ENCODE measurements at places on chromosomes 2 and 18.

DNA sequence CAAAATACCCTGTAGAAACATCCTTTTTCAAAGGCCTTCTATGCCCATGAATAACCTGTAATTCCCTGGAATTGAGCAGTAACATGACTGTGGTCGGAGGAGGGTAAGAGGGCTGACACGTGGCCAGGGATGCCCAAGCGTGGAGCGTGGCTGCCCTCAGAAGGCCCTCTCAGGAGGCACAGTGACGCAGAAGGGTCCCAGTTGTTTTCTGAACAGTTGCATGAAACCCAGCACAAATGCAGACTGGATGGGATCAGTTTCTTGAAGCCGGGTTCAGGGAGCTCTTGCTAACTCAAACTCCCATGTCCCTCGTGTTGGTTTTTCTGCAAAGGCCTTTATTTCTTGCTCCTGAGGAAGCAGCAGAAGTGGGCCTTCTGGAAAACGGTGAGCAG is 237.0 kb downstream of the ALPK2 start:
- no peak for DNase-seq

- no peak for DNase-seq
Observed at GRCh38 chr2:241007880-241008710, 9.7 kb downstream of the SNED1 start.

DNA sequence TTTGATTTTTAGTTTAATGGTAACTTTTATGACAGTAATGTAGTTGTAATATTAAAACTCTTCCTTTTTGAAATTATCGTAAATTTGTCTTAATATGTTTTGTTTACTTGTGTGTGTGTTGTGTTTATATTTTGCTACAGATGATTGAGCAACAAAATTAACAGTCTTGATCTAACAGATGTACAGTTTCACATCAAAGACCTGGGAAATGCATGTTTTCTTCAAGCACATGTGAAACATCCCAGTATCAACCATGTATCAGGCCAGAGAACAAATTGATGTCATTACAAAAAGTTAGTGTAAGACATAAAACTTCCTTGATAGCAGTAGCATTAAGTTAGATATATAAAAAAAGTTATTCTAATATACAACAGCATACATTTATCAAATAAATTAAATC is 45.5 kb downstream of the TMEM18 start:
- no peak for DNase-seq

- DNase-seq, result no peak
Observed at GRCh38 chr2:59339121-59339836, 1098.2 kb upstream of the FANCL start.

DNA sequence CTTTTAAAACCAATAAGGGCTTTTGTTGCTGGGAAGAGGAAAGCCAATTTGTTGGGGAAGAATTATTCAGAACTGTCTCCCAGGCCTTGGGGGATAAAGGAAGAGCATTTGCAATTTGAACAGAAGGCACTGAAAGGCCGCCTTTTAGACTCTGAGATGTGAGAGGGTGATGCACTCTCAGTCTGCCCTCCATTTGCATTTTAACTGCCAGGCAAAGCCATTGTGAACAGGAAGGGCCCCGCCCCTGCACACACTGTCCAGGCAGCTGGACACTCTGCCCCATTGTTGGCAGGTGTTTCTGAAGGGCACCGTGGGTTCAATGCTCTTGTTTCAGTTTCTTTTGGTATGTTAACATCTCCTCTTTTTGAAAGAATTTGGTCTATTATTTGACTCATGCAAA is 169.5 kb upstream of the COPS8 start:
- DNase-seq, result no peak

GRCh38 chr2:47628904-47629303 is 154.0 kb upstream of the MSH6 start:
- no peak for DNase-seq

GRCh38 chr2:55141572-55142413 is 90.3 kb downstream of the CLHC1 start:
- no peak for DNase-seq

DNA sequence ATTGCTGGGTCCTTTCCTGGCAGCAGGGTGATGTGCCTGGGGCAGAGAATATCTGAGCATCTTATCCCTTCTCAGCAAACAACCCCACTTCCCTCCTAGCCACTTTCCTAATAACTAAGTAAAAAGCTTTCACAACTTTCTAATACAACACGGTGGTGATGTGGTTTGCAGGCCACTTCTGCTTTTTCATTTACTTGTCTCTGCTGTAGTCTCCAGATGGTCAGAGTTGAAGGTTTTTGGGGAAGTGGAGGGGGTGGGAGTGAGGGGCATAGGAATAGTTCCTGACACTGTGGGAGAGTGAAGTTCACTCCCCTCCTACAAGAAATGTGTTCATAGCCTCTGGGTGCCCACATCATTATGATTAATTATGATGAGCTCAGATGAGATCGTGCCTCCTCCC is 11.6 kb downstream of the OXER1 start:
- DNase-seq, result peak; percentile 17

- no peak for DNase-seq
Observed at GRCh38 chr18:39497821-39498220, 1932.2 kb upstream of the CELF4 start.

GRCh38 chr2:118255301-118255700 is 167.0 kb downstream of the INSIG2 start:
- no peak for DNase-seq

DNA sequence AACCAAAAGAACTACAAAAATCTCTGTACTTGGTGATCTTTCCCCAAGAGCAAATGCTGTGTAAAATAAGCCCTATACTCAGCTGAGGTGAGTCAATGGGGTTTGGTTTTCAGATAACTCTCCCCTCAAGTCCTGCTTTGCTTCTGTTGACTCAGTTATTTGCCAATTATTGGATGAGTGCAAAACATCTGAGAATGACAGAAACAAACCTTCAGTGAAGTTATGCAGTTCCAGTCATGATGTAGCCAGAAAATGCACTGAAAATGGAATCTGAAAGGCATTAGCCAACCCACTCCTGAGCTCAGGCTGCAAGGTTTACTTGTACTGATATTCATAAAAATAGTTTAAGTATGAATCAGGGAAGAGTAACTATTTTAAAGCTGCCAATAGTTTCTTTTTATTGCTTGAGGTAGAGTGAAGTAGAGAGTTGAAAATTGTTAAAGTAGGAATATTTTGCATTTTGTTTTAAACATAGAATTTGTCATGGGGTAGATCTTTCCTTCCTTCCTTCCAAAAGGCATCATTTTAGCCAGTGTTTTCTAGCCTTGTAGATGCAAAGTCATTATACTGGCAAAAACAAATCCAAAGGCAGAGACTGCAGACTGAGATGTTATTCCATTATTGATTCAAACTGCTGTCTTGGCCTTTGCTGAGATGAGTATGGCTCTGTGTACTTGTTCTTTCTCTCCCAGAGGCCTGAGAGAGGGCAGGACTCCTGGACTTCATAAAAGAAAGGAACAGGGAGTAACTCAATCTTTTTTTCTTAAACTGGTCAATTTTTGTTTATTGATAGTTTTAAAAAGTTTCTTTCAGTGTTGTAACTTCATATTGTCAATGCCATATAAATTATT is 215.3 kb downstream of the RND3 start:
- no peak for DNase-seq

DNA sequence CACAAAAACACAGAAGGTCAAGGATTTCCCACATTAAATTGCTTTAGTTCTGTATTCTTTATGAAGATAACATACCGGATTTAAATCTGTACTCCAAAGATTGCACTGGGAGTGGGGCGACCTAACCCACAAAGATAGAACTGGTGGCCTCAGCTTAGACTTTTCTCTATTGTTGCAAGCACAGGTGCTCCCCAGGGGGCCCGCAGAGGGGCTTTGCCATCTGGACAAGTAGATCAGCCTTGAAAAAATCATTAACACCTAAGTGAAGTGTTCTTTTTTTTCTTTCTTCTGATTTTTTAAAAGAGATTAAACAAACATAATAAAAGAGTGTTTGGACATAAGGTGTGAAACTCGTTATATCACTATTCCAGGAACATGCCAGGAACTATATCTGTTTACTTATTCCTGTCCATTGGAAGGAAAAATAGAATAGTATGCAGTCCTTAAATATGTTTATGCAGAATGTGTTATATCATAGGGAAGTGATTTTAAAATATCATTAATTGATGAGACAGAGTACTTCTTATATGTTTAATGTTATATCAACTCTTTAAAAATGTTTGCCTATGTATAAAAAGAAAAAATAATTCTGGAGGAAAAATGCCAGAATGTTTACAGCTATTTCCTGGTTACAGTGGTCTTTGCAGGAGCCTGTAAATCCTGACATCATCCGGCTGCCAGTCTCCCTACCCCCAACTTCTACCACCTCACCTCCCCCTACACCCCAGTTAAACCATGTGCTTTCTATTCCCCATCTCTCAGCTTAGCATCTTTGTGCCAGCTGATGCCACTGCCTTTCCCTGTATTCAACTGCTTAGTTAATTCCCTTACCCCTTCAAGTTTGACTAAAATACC is 679.2 kb downstream of the CNTNAP5 start:
- no peak for DNase-seq

- no peak for DNase-seq
Observed at GRCh38 chr18:54641734-54642133, 50.7 kb downstream of the DYNAP start.

DNA sequence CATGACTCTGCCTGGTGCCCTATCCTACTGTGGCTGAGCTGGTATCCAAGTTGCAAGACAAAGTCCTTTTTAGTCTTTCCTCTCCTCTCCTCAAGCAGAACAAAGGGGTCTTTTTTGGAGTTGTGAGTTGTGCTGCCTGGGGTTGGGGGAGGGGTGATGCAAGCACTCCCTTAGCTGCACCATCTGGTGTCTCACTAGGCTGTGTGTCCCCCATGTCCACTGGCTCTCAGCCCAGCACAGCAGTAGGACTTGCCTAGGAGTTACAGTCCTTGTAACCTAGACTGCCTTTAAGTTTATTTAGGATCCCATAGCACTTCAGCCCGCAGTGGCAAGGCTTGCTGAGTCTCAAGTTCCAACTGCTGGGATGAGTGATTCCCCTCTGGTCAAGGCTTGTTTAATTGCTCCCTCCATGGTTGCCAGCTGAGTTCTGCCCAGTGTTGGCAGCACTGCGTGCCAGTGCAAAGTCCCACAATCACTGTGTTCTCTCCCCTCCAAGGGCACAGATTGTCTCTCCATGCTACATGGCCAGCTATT is 13.2 kb upstream of the ILKAP start:
- DNase-seq, result no peak

GRCh38 chr2:43278564-43279220 is 52.3 kb upstream of the ZFP36L2 start:
- DNase-seq, result no peak

GRCh38 chr18:72899338-72899737 is 31.6 kb upstream of the NETO1 start:
- no peak for DNase-seq

GRCh38 chr18:70290482-70291294 is 1.8 kb downstream of the SOCS6 start:
- DNase-seq, result no peak

DNA sequence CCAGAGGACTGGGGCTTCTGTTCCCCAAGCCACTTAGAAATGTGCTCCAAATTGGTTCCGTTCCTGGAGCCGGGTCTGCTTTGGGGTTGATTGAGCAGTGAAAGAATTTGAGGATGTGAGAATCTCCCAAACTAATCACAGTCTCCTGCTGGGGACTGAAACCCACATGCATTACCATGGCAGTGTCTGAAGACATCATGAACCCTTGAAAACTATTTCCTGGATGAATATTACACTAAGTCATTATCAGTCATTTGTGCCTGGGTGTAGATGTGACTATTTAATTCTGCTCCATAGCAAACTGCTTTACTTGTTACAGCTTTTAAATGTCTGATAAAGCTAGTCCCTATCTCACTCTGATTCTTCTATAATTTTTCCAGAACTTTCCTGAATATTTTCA is 27.6 kb downstream of the SPP2 start:
- DNase-seq, result no peak

DNA sequence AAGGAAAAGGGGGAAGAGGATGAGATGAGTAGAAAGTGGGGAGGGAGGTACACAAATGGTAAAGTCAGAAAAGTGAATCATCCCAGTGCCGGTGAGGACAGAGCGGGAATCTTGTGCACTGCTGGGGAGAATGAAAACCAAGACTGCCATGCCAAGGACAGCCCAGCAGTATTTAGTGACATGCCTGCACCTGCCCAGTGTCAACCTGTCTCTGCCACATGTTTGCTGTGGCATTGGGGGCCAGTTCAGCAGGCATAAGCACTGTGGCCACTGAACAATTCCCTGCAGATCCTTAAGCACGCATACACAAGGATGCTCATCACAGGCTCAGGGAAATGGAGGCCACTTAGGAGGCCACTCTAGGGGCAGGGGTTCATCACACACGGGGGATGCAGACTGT is 5.2 kb upstream of the KCNK3 start:
- no peak for DNase-seq

DNA sequence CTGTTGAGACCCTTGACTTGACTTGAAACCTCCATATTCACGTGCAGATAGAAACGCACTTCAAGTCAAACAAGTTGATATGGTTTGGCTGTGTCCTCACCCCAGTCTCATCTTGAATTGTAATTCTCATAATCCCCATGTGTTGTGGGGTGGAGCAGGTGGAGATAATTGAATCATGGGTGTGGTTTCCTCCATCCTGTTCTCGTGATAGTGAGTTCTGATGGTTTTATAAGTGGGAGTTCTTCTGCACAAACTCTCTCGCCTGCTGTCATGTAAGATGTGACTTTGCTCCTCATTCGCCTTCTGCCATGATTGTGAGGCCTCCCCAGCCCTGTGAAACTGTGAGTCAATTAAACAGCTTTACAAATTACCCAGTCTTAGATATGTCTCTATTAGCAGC is 21.4 kb downstream of the SLC3A1 start:
- DNase-seq, result no peak

DNA sequence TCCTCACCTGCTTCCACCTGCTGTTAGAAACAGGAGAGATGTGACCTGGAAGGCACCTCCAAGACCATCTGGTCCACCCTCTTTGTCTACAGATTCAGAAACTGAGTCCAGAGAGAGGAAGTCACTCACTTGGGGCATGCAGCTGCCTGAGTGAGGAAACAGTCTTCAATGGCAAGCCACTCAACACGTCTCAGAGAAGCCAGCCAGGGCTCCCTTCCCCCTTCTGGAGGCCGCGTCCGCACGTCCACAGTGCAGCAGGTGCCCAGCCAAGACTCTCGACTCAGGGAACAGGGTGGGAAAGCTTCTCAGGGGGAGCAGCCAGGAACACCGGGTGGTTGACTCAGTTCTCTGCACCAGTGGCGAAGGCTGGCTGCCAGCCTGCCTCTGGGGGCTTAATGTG is 201.7 kb downstream of the BCL11A start:
- DNase-seq, result no peak

DNA sequence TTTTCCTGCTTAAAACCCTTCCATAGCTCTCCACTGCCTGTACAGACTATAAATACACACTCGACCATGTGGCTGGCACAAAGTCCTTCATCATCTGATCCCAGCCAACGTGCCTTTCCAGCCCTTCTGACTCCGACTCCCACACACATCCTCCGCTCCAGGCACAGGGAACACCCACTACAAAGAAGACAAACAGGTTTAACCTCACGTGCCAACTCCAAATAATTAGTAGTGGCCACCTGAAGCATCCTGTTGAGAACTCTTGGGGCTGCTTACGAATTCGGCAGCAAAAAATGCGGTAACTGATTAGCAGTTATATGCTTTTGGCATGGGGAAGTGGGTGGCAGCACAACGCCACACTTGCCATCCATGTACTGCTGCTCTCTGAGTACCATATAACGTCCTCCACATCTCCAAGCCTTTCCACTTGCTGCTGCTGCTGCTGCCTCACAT is 12.1 kb downstream of the SPIRE1 start:
- DNase-seq, result no peak

Measured in CD4-positive, alpha-beta T cell treated with Interleukin-4 for 4 hours (primary cell).